T47D (cell line): ENCODE measurements at places on chromosomes 1 and 21.
A peak's percentile ranks its signal among the peaks of the same experiment; 100 is the strongest.

DNA sequence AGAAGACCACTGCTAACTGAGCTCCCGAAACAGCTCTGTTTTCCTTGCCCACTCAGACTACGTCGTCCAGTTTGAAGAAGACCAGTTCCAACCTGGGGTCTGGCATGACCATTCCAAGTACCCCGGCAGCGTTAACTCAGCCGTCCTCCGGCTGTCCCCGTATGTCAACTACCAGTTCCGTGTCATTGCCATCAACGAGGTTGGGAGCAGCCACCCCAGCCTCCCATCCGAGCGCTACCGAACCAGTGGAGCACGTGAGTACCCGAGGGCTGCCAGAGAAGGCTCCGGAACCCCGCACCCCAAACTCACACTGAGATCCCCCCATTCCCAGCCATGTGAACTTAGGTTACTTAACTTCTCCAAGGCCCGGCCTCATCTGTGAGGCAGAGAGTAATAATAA lies 63.7 kb upstream of the CNTN2 start:
- DNase-seq = no peak

DNA sequence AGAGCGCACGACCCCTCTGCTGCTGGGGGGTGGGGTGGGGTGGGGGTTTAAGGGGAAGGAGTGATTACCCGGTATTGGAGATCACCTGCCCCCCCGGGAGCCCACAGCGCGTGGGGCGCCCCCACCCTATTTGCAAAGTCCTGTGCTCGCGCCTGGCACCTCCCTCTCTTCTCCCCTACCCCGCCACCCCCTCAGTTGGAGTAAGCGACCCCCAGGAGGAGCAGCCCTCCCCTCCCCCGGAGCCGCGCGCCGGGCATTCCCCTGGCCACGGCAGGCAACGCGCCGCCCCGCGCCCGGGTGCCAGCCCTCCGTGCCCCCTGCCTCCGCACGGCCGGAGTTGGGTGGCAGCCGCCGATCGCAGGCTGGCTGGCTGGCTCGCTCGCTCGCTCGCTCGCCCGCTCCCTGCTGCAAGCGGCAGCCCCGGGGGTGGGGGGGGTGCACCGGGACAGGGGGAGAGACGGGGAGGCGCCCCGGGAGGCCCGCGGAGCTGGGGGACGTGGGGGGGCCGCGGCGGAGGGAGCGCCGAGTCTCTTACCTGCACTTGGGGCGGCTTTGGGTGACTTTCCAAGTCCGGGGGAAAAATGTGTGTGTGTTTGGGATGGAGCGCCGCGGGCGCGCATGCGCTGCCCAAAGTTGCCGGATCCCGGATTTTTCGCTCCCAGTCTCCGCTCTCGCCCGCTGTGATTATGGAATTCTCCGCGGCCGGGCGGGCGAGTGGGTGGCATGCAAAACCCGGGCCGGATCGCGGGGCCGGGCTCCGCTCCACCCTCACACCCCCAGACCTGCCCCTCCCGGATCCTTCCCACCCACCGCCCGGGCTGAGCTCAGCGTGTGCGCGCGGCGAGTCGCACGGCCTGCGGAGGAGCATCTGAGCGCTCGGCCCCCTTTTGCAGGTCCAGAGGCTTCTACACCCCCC lies at the start of gene CASZ1:
CASZ1 (minus strand) TSS at position 618 of the 916 bp plus-strand sequence. CDS start 102,757 bp downstream, outside the sequence.
- peak; percentile 94 for DNase-seq

GRCh38 chr1:93662481-93663207 lies 19.0 kb downstream of the BCAR3 start:
- no peak for DNase-seq

- DNase-seq = no peak
These were observed 1.9 kb downstream of the FTCD start for GRCh38 chr21:46153247-46154154.

DNA sequence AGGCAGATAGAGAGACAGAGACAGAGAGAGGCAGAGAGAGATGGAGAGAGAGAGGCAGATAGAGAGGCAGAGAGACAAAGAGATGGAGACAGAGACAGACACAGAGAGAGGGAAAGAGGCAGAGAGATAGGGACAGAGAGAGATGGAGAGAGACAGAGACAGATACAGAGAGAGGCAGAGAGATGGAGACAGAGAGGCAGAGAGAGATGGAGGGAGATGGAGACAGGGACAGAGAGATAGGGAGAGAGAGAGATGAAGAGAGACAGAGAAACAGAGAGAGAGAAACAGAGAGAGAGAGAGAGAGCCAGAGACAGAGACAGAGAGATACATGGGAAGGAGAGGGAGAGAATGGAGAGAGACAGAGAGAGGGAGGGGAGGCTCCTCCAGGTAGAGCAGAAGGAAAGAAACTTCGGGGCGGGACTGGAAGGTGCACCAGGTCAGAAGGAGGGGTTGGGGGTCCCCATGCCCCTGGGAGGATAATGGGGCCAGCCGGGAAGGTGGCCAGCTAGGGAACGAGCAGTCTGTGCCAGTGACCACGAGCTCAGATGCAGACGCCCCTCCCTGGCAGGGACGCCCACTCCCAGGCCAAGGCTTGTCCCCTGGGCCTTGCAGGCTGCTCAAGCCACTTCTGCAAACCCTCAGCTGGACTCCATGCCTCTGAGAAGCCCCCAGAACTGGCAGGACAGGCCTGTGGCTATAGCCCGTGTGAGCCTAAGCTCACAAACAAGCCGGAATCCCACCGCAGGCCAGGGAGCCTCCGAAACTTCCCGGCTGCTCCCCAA lies 3.3 kb downstream of the FNDC10 start:
- DNase-seq = no peak

- no peak for DNase-seq
These were observed 13.1 kb downstream of the SDCCAG8 start for GRCh38 chr1:243268751-243269460.

GRCh38 chr21:35037384-35037765 lies 11.7 kb downstream of the RUNX1 start:
- DNase-seq = no peak

- DNase-seq = no peak
These were observed 59.6 kb downstream of the EDEM3 start for GRCh38 chr1:184695023-184695422.

DNA sequence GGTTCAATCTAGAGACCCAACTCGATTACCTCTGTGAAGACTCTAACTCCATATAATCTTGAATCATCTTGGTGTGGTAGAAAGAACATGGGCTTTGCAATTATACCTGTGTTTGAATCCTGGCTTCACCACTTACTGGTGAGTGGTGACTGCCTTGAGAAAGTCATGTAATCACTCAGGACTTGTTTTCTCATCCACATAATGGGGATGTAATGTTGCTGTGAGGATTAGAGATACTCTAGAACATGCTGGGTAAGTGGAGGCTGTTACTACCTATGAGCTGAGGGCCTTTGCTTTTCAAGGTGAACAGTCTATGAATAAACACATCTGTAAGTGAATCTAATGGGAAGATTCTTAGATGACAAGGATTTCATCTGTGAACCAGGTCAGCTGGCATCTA lies 2.6 kb upstream of the DYRK1A start:
- DNase-seq = no peak

- peak; percentile 51 for DNase-seq
These were observed 24.9 kb upstream of the TMEM52 start for GRCh38 chr1:1943834-1944570.

DNA sequence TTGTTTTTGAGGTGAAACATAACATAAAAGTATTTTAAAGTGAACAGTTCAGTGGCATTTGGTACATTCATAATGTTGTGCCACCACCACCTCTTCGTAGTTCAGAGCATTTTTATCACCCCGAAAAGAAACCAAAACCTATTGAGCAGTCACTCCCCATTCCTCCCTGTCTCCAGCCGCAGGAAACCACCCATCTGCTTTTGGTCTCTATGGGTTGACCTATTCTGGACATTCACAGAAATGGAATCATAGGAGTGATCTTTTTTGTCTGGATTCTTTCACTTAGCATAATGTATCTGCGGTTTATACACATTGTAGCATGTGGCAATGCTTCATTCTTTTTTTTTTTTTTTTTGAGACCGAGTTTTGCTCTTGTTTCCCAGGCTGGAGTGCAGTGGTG lies 141.2 kb downstream of the VPS13D start:
- no peak for DNase-seq
